ENCODE measurements at places on chromosomes 5 and 9.

- DNase-seq = no peak
Observed at GRCh38 chr5:132065951-132066701, 5.7 kb downstream of the IL3 start.

DNA sequence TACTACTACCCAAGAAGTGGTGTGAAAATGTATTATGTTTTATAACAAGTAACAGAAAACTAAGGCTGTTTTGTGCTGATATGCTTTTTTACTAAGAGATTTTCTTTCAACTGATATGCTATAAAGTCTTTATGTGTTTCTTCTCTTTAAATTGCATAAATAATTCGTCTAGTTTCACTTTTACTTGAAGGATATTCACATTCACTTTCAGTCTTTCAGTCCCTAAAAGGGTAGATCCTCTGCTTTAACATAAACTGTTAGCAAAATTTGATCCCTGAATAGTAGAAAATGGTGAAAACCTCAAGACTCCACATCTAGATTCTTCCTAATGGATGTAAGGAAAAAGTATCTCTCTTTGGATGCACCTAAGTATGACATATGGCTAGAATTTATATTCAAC, 69.0 kb upstream of the FST start:
- DNase-seq = no peak

- no peak for DNase-seq
Observed at GRCh38 chr5:173032730-173033129, 23.4 kb upstream of the CREBRF start.

- DNase-seq = no peak
Observed at GRCh38 chr9:4620057-4620765, 41.9 kb upstream of the PLPP6 start.

DNA sequence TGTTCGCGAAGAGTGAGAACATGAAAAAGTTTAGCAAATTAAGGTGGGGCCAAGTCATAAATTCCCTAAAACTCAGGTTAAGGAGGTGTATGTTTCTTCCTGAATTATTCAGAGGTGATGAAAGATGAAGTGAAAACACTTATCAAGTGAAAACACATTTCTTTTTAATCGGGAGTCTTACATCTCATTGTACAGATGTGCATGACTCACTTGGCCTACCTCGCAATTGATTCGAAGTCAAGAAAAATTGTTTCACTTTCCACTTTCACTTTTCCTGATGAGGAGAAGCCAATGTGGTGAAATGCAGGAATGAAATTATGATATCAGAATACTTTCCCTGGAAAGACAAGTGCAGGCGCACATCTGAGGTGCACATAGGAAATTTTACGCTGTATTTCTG, 78.7 kb downstream of the SLC25A46 start:
- no peak for DNase-seq
